Activated naive CD8-positive, alpha-beta T cell treated with anti-CD3 and anti-CD28 coated beads, Interleukin-2, amount 50 U/mL, for 24 hours (primary cell): ENCODE measurements at places on chromosomes 1 and 21.

DNA sequence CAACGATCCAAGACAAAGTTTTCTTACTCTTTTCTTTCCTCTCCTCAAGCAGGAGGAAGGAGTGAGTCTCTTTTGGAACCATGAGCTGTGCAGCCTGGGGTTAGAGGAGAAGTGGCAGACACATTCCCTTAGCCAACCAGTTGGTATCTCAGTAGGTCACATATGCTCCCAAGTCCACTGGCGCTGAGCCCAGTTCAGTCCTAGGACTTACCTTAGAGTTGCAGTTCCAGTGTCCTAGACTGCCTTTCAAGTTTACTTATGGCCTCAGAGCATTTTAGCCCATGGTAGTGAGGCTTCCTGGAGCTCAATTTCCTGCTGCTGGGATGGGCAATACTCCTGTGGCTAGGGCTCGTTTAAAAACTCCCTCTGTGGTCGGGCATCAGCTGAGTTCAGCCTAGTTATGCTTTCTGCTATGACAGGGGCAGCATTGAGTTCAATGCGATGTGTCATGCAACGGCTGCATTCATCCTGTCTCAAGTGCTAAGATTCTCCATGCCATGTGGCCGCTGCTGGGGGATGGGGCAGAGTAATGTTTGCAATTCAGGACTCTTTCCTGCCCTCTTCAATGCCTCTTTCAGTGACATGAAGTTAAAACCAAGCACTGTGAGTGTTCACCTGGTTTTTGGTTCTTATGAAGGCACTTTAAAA, 103.8 kb downstream of the LRRC7 start:
- H3K36me3 ChIP-seq = no peaks in the 10 kb centered on the region
- no peak overlapping the region for H3K27ac ChIP-seq
- H3K4me3 ChIP-seq = no peak overlapping the region
- DNase-seq = no peak

- H3K4me1 ChIP-seq = peaks cover 20% of the 10 kb centered on the region
- no peak overlapping the region for H3K4me3 ChIP-seq
- peaks cover 78% of the 10 kb centered on the region for H3K27me3 ChIP-seq
- H3K36me3 ChIP-seq = peaks cover 7% of the 10 kb centered on the region
- DNase-seq = no peak
Measured at GRCh38 chr21:44708213-44708865, 3.0 kb downstream of the TSPEAR start.

DNA sequence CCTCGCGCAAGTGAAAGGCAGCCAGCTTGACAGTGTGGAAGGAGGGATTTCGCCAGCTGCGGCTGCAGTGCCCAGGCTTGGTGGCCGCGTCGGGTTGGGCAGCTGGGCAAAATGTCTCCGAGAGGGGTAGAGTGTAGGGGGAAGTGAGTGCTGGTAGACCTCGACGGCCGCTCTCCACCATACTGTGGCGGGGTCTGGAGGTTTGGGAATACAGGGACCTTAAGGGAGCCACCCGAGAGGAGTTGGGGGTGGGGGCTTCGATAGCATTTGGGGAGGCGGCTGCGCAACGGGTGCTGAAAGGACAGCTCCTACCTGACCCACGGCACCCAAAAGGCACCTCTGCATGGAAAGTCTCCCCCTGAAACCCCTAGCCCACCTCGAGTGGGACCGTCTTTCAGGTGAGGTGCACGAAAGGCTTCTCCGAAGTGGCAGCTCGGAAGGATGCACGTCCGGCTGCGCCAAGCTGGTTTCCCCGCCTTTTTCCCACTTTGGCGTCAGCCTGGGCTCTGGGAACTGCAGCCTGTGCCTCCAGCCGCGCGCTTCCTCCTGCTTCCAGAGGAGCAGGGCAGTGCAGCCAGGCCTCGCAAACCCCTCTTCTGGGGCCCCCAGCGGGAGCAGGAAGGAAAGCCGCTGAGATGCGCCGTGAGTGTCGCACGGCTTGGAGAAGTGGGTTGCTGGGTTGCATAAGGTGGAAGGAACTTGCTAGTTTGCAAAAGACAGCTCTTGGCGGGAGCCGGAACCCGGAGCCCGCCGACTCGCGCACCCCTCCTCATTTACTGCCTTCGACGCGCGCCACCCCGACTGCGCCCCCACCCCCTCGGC, 531 bp upstream of the HMGN2 start:
- peak; percentile 47 for DNase-seq
- H3K4me3 ChIP-seq = peak overlapping the region; percentile 85
- peak overlapping the region; percentile 91 for H3K27ac ChIP-seq
- H3K4me1 ChIP-seq = peaks cover 45% of the 10 kb centered on the region
- H3K27me3 ChIP-seq = no peaks in the 10 kb centered on the region

- H3K27ac ChIP-seq = no peak overlapping the region
- no peaks in the 10 kb centered on the region for H3K4me1 ChIP-seq
- H3K4me3 ChIP-seq = no peak overlapping the region
- no peaks in the 10 kb centered on the region for H3K36me3 ChIP-seq
- peak; percentile 77 for DNase-seq
Measured at GRCh38 chr21:34603002-34603709, 11.8 kb downstream of the RCAN1 start.

- DNase-seq = no peak
- no peak overlapping the region for H3K4me3 ChIP-seq
- no peaks in the 10 kb centered on the region for H3K36me3 ChIP-seq
- peaks cover 4% of the 10 kb centered on the region for H3K4me1 ChIP-seq
- no peaks in the 10 kb centered on the region for H3K27me3 ChIP-seq
Measured at GRCh38 chr1:90344963-90345730, 350.2 kb downstream of the ZNF326 start.
